Activated CD4-positive, alpha-beta T cell treated with anti-CD3 and anti-CD28 coated beads, Interleukin-10, Interleukin-2, amounts not matched to agents 100 ng/mL and 50 ng/mL, durations not matched to agents 16 hours and 8 hours (primary cell): ENCODE measurements at places on chromosomes 6 and 20.
A peak's percentile ranks its signal among the peaks of the same experiment; 100 is the strongest.

DNA sequence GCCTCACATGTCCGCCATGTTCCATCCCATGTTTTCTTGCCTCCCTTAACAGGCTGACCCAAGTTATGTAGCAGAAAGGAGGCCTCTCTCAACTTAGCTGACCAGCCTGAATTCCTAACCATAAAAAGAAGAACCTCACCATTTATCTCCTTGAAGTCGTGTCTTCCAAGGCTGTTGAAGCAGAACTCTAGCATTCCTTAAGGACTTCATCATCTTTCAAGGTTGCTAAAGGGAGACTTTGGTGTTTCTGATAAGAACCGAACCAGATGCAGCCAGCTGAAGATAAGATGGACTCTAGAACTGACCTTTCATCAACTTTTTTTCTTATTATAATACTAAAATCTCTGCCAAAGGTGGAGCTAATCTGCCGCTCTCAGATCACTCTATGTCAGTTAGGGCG is 571.7 kb upstream of the SLC35B3 start:
- DNase-seq = no peak

GRCh38 chr6:84860920-84861319 is 96.5 kb upstream of the TBX18 start:
- DNase-seq = no peak

GRCh38 chr6:4352322-4352669 is 216.9 kb upstream of the ECI2 start:
- no peak for DNase-seq

- DNase-seq = no peak
These were observed 548.6 kb upstream of the BTBD3 start for GRCh38 chr20:11368965-11369711.

GRCh38 chr6:35643162-35643535 is 45.6 kb downstream of the FKBP5 start:
- DNase-seq = no peak

DNA sequence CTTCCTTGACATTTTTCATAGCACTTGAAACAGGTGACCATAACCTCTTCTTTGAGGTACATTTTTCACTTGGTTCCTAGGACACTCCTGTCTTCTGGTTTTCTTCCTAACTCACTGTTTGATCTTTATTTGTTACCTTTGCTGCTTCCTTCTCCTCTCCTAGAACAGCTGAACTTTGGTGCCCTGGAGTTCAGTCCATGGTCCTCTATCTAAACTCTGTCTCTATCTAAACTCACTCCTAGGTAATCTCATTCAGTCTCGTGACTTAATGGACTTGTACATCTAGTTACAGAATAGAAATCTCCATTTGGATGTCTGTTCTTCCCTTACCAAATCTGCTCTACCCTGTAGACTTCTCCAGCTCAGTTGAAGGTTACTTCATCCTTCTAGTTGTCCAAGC is 73.7 kb downstream of the SHPRH start:
- no peak for DNase-seq

- DNase-seq = no peak
These were observed 31.2 kb upstream of the NOX3 start for GRCh38 chr6:155486721-155487294.

DNA sequence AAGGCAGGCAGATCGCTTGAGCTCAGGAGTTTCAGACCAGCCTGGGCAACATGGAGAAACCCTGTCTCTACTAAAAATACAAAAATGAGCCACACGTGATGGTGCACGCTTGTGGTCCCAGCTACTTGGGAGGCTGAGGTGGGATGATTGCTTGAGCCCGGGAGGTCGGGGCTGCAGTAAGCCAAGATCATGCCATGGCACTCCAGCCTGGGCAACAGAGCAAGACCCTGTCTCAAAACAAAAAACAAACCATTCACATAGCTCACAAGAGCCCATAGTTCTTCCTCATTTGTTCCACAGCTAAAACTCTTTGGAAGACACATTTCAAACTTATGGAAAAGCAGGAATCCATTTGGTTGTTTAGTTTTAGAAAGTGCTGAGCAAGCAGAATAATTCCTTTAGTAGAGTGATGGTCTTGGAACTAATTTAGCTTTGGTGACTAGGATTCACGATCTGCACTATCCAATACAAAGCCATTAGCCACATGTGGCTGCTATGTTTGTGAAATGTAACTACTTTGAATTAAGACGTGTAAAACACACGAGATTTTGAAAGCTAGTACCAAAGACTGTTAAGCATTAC is 4.1 kb downstream of the ZNFX1 start:
- no peak for DNase-seq

- DNase-seq = no peak
These were observed 1.2 kb downstream of the TBX18 start for GRCh38 chr6:84763003-84763885.

- DNase-seq = no peak
These were observed 192.1 kb downstream of the KCNQ5 start for GRCh38 chr6:72813807-72814596.

- no peak for DNase-seq
These were observed 113.0 kb upstream of the TIAM2 start for GRCh38 chr6:154882107-154882506.

DNA sequence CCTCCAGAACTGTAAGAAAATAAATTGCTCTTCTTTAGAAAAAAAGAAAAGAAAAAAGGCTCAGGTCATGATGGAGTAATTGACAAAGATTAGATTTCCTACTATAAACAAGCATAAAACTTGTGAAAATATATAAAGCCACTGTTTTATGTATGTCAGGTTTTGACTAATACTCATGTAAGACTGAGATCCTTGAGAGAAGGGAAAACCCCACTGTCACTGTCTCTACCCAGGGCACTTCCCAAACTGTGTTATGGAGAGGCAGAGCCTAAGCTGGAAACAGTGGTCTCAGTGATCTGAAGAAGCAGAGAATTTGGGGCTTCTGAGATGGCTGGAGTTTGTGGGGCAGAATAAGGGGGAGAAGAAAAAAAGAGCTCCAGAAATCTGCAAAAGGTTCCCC is 7.6 kb downstream of the ACAT2 start:
- no peak for DNase-seq

- no peak for DNase-seq
These were observed 962 bp downstream of the DDX27 start for GRCh38 chr20:49219924-49220831.

DNA sequence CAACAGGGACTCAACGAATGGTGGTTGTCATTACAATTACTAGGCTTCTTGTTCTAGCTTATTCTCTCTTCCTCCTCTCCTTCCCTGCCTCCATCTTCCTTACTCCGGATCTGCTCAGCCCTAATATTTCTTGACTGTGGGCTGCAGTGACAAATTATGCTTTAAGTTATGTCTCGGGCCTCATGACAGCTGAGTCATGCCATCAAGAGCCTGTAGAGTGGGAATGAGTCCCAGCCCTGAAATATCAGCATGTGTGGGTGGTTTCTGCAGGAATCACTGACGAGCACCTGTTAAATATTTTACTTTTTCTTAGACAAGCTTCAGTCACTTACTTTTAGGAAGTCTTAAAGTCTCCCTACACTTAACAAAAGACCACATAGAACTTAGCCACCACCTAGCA is 83.1 kb upstream of the CBLN4 start:
- DNase-seq = no peak

DNA sequence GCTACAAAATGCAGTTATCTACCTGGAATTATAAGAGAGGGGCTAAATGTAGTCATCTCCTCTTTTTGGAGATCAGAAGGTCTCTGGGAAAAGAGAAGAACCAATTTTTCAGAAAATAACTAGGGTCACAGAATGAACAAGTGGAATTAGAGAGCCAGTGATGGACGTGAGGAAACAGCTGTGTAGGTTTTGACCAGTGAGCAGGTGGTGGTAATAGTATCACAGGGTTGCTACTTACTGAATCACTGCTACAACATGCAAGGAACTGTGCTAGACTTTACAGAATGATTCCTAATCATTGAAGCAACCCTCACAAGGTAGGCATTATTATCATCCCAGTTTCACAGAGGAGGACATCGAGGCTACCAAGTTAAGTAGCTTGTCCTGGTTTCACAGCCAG is 1.7 kb downstream of the ATP6V1G2 start:
- no peak for DNase-seq

GRCh38 chr20:20293691-20294385 is 74.1 kb upstream of the INSM1 start:
- no peak for DNase-seq

DNA sequence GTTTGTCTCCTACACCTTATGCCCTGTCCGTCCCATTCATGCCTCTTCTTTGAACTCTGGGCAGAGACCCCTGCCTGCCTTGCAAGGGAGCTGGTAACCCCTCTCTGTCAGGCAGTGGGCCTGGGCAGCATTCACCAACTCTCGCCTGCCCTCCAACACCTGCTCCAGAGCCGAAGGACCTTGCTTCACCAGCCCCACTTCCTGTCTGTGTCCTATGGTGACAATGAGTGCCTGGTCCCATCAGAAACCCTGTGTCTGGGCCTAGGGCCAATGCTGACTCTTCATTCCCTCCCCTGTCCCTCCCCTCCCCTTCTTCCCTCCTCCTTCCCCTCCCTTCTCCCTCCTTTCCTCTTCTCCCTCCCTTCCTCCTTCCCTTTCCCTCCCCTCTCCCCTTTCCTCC is 22.8 kb upstream of the PCMTD2 start:
- no peak for DNase-seq

DNA sequence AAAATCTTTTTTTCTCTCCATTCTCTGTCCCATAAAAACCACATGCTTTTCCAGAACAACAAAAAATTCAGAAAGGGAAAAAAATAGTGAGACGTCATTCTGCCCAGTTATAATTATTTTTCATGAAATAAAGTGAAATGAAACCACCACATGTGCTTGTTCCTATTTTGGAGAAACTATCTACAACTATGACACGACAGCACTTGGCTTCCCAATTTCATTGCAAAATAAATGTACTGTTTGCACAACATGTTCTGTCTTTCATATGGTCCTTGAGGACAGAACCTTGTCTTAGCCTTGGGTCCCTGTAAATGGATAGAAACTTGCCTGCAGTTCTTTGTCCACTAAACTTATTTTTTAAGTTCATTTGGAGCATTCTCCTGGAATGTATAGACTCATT is 5.6 kb upstream of the MAN1A1 start:
- DNase-seq = no peak

DNA sequence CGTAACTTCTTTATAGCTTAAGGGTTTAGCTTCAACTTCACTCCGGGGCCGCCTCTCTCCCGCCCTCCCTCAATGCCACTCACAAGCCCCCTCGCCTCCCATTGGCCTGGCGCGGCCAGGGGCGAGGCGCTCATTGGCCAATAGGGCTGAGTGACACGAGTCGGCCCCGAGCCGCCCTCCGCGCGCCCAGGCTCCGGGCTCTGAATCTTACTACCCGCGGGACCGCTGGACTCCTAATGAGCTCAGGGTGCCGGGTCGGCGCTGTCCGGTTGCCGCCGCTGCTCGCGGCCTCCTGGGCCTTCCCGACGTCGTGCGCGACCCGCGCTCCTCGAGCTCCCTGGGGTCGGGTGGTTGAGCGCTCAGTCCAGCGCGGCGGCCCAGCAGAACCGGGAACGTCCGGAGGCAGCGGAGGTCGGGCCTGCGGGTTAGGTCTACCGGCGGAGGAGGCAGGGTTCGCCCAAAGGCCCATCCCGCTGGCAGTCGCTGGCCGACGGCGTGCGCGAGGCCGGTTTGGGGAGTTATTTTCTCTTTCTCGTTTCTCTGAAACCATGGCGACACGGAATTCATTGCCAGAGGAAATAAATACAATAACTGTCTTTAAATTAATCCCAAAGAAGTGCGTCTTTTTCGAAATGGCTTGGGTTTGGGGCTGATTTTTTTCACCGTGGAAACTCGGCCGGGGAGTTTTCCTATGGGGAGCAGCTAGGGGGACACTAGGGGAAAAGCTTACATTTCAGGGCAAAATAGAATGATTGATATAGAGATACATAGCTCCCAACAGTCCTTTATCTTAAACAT is at the start of gene SIM1:
Gene SIM1, minus strand, starts transcription at position 19 of the 798 bp plus-strand sequence. CDS start 1,453 bp downstream, outside the sequence.
- peak; percentile 49 for DNase-seq

DNA sequence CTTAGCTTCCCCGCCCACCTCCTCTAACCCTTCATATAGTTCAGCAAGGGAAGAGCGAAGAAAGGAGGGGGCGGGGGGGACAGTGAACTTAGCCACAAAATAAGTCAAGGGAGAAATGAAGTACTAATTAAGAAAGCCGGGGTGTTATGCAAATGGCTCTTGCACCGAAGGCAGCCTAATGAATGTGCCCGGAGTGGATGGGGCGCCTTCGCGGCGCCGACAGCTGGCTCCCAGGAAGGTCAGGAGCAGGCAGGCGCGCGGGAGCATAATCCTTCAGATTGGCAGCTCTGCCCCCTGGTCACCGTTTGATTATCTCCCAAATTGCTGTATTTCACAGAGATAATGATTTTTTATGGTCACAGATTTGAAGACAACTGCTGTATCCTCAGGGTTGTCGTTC is 395.1 kb downstream of the TFAP2B start:
- no peak for DNase-seq

DNA sequence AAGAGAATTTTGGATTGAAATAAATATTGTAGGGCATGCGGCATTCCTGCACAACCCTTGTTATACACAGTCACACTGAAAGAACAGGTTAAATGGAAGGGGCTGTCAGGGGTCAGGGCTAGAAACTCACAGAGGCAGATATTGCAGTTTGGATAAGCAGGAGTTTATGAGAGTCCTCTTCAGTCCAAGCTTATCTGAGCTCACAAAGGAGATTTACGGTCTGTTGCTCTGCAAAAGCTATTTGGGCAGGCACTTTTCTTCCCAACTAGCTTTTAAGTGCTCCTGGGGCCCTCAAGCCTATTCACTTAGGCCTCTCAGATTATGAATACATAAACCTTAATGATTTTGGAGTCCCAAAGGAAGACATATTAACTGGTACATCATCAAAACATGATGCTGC is 156.2 kb downstream of the SOX4 start:
- no peak for DNase-seq

GRCh38 chr20:51811042-51811355 is 8.7 kb upstream of the SALL4 start:
- no peak for DNase-seq

- DNase-seq = no peak
These were observed 272.4 kb upstream of the EXOC2 start for GRCh38 chr6:965343-965742.

DNA sequence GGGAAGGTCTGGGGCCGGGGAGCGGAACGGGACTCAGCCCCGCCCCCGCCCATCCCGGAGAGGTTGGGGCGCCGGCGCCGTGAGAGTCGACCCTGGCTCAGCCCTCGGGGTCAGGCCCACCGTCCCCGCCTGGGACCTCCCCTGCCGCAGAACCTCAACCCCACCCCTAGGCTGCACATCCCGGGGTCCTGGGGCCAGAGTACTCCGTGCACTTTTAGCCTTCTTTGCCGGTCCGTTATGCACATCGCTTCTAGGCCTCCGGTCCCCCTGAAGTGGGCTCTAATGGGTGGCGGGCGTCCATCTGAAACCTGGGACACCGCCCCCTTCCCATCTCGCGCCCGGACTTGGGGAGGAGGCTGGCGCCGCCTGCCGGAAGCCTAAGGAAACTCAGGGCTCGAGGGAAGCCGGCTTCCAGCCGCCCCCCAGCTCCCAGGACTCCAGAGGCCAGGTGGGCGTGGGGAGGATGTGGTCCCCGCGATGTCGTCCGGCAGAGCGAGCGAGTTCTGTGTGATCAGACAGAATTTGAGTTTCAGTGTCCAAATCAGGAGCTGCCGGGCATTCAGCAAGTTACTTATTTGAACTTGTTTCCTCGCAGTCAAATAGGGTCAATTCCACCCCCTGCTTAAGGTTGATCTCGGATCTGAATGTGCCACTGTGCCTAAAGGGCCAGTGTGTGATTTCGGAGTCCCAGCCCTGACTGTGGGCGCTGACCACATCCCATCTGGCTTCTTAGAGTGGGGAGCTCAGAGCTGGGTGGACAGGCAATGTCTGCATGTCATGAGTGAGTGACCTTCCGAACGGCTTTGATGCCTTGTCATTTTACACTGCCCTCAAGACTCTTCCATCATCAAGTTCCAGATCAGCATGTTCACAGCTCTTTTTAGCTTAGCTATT is 47.6 kb downstream of the CPXM1 start:
- peak; percentile 39 for DNase-seq
